ENCODE measurements at places on chromosomes 4 and X.

DNA sequence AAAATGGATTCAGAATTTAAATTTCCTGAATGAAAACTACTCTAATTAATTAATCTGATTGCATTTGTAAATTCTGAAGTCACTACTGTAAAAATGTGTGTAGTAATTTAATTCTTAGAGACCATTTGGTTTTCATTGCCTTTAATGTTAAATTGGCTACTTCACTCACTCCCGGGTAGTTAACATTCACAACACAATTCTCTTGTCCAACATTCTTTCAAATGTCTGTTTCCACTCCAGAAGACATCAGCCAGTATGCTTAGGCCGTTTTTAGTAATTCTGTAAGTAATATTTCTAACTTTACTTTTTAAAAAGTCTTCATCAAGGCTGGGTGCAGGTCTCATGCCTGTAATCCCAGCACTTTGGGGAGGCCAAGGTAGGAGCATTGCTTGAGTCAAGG is 21.3 kb upstream of the USP46 start:
- no peak for DNase-seq

- DNase-seq = no peak
Observed at GRCh38 chrX:12330841-12331240, 192.6 kb downstream of the FRMPD4 start.

DNA sequence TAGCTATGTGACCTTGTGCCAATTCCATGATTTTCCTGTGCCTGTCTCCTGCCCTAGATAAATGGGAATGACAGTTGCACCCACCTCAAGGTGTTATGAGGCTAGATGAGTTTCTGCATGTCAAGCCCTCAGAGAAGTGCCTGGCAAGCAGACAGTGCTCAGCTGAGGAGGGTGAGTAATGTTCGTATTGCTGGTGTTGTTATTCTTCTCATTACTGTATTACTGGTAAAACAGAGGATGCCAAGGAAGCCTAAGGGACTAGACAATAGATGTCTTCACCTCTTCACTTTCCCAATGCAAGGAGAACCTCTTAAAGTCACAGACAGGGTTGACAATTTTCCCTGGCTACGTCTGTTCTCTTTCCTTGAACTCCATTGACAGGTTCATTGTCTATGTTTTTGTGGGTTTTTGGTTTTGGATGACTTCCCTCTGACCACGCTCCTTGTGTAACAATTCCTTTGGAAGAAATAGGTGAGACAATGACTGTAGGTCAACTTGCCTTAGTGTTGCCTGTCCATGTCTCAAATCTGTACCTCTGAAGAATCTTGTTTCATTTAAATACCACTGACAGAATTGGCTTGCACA is 19.2 kb downstream of the ETDC start:
- DNase-seq = no peak

DNA sequence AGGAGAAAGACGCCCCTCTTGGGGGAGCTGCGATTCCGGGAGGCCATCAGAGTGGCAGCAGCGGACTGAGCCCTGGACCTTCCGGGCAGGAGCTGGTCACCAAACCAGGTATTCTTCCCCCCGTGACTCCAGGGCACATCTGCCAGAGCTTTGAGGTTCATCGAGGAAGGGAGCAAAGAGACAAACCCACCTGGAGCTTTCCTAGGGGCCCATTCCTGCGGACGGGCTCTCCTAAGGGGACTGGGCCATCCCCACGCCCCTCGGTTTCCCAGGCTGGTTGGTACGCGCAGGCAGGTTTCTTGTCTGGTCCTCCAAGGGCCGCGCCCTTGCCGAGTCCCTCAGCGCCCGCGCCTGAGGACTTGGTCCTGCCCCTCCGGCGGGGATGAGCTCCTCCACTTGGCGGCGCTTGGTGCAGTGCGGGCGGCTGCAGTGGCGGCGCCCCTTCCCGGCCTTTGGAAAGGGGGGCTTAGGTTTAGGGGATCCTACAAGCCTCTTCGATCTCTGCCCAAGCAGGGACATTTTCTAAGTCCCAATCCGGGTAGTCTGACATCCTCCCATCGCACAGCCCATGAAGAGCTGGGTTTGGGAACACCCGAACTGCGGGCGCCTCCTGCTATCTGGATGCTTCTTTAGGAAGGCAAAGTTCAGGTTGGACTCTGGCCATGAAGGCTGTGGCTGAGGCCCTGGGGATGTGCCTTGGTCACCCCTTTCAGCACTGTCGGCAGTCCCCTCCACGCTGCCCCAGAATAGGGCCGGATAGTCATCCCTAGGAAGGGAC is 538 bp downstream of the STBD1 start:
- DNase-seq = no peak

- no peak for DNase-seq
Observed at GRCh38 chr4:153229545-153229944, 25.3 kb downstream of the TRIM2 start.

GRCh38 chr4:148376151-148376550 is 66.1 kb downstream of the NR3C2 start:
- DNase-seq = no peak

DNA sequence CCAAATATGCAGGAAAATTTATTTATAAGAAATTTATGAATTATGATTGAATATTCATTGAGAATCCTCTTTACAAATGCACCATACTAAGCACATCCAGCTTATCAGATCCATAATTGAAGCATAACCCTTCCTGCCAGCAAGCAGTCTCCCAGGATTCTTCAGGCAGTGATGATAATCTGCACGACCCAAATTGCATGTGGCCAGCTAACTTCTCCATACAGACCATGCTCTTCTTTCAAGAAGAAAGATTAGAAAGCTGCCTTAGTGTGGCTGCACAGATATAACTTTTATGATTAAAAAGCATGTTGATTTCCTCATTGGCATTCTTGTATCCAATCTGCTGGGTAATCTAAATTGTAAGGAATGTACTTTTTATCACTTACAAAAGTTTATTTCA is 3.3 kb upstream of the CBR4 start:
- DNase-seq = no peak

DNA sequence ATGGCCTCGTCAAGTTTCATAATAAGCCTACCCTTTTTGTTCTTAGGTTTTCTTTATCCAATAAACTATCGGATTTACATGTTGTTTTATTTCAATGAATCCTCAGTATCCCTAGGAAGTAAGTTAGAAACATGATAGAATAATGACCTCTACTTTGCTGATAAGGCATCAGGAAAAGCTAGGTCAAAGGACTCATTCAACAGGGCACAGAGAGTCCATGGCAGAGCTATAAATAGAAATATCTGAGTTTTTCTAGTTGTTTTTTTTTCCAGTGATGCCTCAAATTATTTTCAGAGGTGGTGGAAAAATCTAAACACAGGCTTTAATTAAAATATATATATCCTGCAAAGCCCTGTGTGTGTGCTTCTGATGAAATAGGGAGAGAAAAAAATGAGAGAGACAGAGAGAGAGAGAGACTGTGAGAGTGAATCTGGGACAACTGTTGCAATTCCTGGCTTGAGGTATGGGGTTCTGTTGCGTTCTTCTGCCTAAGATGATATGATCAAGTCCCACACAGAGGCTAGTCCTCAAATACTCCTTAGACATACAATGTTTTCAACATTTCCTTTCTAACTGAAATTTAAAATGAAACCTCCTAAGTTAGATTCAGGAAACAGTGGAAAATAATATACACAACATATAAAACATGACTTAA is 139.9 kb downstream of the HDX start:
- no peak for DNase-seq

DNA sequence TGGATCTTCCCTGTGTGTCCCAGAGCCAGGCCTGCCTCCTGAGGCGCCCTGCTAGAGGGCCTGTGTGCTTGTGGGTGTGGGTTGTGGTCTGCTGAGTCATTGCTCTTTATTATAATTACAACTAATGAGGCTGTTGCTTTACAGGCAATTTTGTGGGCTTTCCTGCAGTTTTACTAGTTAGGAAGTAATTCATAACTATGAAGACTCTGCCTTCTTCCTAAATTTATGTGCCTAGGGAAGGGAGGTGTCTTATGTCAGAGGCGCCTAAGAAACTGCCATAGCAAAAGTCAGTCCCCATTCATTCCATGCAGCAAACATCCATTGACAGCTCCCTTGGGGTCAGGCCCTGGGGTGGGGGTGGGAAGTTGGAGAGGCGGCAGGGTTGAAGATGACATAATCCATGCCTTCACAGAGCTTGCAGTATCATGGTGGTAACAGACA is 359.2 kb downstream of the IDS start:
- DNase-seq = no peak

- DNase-seq = no peak
Observed at GRCh38 chrX:131704136-131704695, 160.3 kb downstream of the OR13H1 start.

GRCh38 chr4:41890085-41890484 is 45.1 kb upstream of the TMEM33 start:
- DNase-seq = no peak

All from stimulated activated CD4-positive, alpha-beta T cell treated with anti-CD3 and anti-CD28 coated beads, TNF-alpha, amount 100 ng/mL, for 24 hours (primary cell).